ENCODE measurements at places on chromosomes 11 and 22. TPM values are rescaled to one million over a fixed set of nuclear protein-coding genes. Genes with fewer than 3 reads are reported as not detected.

DNA sequence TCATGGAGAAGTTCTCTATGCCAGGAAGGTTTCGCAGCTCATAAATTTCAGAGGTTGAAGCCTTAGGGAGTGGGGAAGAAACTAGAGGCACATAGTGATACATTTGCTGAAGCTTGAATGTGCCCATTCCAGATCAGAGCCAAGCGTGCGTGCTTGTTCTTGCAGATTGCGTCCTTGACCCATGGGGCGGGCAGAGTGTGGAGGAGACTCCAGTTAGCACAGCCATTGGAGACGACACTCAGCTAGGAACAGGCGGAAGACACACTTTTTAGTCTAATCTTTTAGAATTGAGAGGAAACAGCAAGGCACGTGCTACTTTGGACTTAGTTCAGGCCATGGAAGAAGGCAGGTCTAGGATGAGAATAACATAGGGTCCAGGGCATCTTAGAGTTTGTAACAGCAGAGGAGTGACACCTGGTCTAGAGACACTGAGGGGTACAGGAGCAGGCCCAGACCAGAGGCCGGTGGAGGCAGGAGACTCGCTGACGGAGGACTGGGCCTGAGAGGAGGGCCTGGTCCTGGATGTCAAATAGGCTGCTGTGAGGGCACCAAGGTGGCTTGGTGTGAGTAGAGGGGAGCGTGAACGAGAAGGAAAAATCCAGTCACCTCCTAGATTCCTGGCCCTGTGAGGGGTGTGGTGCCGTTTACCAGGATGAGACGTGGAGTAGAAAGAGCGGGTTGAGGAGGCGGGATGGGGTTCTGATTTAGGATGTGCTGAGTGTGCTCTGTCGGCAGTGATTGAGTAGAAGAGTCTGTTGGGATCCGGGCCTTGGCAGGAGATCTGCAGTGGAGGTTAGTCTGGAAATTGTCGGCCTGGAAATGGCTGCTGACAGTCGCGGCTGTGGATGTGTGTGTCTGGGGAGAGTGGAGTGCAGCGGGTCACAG is 154.7 kb downstream of the TBC1D22A start:
- DNase-seq, result no peak

- DNase-seq, result no peak
Observed at GRCh38 chr11:75029836-75030631, 41.3 kb downstream of the NEU3 start.

DNA sequence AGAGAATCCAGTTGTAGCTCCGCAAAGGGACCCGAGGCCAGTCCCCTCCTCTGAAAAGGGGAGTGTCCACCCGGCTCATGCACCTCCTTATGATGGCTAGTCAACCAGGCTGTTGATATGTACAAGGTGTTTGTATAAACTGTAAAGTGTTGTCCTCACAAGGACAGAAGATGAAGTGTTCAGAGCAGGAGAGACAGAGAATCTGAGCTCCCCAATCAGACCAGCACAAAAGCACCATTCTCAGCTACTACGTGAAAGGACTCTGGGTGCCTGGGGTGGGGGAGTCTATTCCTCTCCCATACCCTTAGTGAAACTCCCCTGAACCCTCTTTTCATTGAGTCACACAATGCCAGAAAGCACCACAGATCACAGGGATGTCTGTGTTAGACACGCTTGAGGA is 49.4 kb downstream of the MN1 start:
- no peak for DNase-seq

GRCh38 chr11:85665733-85666132 is 804 bp upstream of the CREBZF start:
- no peak for DNase-seq

GRCh38 chr11:44408711-44409470 is 99.0 kb upstream of the ALX4 start:
- no peak for DNase-seq

The KIF18A gene
- total RNA-seq, result 0.51 TPM

The GAL3ST1 gene
- 0.13 TPM for total RNA-seq

DNA sequence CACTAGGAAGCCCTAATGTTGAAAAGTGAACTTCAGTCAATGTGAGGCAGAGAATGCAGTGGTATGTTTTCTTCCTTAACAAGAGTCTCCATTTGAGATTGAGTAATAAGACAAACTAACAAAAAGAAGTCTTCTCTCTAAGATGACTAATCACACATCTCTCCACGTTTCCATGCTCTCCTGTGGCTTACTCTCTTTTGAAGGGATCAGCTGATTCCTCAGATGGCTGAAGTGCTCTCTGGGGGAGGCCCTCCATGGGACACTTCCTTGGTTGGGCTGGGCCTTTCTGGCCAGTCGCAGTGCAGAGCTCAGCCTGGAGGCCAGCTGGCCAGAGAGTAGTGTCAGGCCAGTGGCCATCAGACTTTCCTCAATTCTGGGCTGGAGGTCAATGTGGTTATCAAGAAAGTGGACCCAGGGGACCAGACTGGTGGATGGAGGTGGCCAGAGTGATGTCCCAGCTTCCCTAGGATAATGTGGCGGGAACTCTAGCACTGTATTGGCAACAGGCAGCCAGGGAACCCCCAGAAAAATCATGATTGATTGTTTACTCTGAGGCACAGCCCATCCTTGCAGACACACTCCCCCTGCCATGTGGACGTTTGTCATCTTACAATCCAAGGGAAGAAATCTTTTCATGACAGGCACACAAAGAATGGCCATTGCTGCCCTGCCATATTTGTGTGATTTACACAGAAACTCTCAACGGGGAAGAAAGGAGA is 14.5 kb downstream of the CSRP3 start:
- peak; percentile 25 for DNase-seq

The CNTN5 gene
- total RNA-seq, result not detected

- no peak for DNase-seq
Observed at GRCh38 chr11:100673063-100673462, 14.0 kb upstream of the ARHGAP42 start.

DNA sequence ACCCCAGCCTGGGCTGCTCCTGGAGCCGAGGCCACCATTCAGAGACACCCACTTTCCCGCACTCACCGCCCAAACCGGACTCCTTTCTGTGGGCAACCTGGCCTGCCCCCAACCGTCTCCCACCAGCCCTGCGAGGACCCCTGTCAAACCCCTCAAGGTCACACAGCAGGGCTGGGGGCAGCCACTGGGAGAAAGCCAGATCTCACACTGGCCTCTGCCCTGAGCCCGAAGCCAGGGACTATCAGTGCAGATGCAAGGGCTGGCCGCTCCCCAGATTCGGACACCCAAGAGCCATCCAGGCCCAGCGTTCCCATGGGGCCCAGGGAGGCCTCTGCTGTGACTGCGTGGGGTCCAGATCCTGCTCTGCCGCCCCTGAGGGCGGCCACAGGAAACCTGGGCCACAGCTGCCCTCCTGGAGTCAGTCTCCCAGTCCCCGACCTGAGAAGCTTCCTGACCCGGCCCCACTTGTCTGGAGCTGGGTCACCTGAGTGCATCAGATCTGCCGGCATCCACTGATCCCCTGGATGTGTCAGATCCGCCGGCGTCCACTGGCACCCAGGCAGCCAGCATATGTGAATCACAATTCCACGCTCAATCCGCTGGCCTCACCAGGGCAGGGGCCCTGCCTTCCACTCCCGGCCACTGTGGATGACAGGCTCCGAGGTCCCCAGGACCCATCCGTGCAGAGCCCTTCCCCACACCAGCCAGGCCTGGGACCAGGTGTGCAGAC is 139.7 kb downstream of the BRD1 start:
- no peak for DNase-seq

GRCh38 chr22:37742376-37743171 is 45.7 kb downstream of the TRIOBP start:
- DNase-seq, result peak; percentile 90

The ART1 gene
- total RNA-seq, result not detected
